ENCODE measurements at places on chromosomes 11 and 22.

DNA sequence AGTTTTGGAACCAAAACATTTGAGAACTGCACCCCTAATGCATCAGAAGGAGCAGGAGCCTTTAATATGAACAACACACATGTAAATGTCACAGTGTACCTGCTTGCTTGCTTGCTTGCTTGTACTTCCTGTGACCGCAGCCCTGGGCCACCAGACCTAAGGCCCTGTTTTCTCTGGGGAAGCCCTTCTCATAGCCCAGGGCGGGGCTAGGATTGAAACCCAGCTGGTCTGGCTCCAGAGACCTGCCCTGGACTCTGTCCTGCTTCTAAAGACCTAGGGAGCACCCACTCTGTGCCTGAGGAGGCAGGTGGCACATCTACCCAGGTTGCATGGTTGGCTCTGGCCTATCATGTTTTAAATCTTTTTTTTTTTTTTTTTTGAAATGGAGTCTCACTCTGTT lies 7.6 kb upstream of the MCM5 start:
- no peak for ATAC-seq

GRCh38 chr11:66567787-66568123 lies 651 bp downstream of the CTSF start:
- no peak for ATAC-seq

- no peak for ATAC-seq
Measured at GRCh38 chr11:123694551-123694950, 40.1 kb upstream of the SCN3B start.

GRCh38 chr11:89381094-89381493 lies 110.1 kb downstream of the NOX4 start:
- ATAC-seq = peak; percentile 98

DNA sequence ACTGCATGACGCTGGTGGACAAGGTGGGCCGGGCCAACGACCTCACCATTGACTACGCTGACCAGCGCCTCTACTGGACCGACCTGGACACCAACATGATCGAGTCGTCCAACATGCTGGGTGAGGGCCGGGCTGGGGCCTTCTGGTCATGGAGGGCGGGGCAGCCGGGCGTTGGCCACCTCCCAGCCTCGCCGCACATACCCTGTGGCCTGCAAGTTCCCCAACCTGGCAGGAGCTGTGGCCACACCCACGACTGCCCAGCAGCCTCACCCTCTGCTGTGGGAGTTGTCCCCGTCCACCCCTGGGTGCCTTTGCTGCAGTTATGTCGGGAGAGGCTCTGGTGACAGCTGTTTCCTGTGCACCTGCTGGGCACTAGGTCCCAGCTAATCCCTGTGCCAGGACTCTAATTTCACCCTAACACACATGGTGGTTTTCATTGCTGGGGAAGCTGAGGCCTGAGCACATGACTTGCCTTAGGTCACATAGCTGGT lies 49.0 kb upstream of the PPP6R3 start:
- ATAC-seq = no peak

- no peak for ATAC-seq
Measured at GRCh38 chr11:112606656-112607055, 346.0 kb upstream of the PLET1 start.

DNA sequence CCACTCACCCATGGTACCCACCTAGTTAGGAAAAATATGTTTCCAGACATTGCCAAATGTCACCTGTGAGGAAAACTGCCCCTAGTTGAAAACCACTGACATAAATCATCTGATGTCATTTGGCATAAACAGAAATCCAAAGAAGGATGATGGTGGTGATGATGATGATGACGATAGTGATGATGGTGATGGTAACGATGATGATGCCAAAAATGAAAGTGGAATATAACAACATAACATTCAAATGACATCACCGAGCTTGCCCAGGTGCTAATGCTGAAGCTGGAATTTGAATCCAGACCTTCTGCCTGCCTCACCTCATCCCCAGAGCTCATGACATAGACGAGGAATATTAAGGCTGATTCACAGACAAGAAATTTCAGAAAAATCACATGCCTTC lies 92.3 kb upstream of the ASPHD2 start:
- no peak for ATAC-seq

GRCh38 chr11:72430741-72431570 lies 3.4 kb downstream of the CLPB start:
- ATAC-seq = peak; percentile 67

All from SK-N-SH treated with all-trans-retinoic acid at 6 μM for 48 hours (cell line).